Ammon's horn (tissue), 1 donor: ENCODE measurements at places on chromosomes 4 and X.

DNA sequence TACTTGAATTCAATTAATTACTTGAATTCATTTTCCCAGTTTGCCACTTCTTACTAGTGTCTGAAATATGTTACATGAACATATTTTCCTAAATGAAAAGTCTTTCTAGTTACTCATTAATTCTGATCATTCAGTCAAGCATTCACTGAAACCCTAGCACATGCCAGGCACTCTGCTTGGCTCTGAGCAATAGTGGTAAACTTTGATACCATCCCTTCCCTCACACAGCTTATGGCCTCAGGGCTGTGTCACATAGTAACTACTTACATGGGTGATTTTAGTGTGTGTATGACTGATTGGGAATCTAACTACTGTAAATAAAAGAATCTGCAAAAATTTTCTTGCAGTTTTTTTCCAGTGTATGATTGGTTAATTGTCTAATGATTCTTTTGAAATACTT is 32.7 kb downstream of the METAP1 start:
- no peak for DNase-seq

DNA sequence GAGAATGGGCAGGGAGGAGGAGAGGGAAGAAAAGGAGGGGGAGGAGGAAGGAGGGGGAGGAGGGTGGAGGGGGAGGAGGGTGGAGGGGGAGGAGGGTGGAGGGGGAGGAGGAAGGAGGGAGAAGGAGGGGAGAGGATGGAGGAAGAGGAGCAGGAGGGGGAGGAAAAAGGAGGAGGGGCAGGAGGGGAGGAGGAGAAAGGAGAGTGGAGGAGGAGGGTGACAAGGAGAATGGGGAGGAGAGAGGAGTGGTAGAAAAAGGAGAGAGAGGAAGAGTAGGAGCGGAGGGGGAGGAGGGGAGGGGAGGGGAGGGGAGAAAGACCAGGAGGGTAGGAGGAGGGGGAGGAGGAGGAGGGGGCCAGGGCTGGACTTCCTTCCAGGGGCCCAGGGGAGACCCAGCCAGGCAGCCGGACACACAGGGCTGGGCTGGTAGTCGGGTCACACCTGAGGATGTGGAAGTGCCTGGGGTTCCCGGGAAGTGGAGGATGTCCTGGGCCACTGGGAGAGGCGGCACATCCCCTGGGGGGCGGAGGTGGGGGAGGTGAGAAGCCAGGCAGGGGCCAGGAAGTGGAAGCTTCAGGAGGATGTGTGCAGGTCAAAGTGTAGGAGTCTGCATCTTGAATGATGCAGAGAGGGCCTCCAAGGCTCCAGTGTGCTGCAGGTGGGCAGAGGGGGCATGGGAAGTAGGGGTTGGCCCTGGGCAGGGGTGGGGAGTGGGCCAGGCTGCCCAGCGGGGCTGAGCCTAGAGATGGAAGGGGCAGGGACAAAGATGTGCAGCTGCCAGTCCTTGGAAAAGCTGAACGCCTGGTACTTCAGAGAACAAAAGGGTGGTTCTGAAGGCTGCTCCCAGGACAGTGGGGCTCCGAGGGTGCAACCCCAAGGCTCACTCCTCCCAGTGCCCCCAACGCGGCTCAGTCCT is 18.8 kb downstream of the IL3RA start:
- no peak for DNase-seq

DNA sequence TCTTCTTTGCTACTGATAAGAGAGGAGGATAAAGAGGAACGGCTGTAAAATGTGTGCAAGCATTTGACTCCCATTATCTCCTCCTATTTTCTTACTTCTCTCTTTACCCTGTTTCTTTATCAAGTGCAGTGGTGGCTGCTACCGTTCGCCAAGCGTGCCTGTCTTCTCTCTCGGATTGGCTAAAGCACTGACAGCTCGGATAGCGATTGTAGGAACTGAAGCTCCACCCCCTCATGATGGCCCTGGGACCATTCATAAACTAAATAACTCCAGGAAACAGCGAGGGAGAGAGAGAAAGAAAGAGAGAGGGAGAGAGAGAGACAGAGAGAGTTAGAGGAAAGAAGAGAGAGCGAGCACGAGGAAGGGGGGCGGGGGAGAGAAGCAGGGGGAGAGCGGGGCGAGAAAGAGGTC is 305 bp upstream of the MAB21L2 start:
- DNase-seq, result peak; percentile 12

DNA sequence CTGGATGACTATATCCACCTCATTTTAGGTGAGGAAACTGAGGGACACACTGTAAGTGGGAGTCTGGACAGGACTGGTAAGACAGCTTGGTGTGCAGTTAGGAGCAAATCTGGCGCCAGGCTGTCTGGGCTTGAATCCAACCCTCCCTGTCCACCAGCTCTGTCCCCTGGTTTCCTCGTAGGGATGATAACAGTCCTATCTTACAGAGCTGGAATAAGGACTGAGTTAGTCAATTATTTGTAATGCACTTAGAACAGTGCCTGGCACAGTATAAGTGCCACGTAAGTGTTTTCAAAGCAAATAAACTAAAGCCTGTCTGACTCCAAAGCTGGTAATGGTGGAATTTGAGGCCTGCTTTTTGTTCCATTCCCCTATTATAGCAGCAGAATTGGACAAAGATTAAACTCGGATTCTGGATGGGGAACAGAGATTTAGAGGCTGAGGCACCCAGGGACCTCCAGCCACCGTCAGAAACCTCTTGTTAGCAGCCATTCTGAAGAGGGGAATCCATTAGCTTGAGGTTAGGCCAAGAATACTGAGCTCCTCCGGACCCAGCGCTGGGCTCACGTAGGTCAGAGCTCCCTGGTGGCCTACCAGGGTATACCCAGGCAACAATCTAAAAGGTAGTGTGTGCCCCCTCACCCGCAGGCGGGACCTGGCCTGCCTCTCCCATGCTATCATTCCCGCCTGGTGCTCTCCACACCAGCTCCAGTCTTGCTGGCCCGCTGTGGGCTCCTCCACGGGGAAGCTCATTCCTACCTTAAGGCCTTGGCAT is 102.1 kb downstream of the UCHL1 start:
- no peak for DNase-seq

DNA sequence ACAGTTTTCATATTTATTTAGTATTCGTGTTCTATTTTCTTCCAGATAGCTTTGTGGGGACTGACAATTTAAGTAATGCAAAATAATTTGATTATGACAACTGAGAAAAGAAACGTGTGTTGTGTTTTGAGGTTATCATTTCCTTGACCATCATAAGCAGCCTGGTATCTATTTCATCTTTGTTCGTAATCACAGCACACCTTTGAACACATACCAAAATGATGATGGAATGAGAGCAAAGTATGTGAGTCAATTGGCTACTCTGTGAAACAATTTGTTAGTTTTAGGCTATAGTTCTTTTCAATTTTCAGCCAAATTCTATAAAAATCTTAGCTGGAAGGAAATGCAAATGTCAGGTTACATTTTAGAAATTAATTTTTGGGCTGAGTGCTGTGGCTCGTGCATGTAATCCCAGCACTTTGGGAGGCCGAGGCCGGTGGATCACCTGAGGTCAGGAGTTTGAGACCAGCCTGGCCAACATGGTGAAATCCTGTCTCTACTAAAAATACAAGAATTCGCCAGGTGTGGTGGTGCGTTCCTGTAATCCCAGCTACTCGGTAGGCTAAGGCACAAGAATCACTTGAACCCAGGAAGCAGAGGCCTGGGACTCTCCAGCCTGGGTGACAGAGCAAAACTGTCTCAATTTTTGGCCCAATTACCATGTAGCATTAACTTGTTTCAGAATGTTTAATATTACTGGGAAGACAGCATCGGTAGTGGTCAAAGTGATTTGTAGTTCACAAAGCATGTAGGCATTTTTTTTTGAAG is 1.1 kb upstream of the DUSP21 start:
- DNase-seq, result no peak

DNA sequence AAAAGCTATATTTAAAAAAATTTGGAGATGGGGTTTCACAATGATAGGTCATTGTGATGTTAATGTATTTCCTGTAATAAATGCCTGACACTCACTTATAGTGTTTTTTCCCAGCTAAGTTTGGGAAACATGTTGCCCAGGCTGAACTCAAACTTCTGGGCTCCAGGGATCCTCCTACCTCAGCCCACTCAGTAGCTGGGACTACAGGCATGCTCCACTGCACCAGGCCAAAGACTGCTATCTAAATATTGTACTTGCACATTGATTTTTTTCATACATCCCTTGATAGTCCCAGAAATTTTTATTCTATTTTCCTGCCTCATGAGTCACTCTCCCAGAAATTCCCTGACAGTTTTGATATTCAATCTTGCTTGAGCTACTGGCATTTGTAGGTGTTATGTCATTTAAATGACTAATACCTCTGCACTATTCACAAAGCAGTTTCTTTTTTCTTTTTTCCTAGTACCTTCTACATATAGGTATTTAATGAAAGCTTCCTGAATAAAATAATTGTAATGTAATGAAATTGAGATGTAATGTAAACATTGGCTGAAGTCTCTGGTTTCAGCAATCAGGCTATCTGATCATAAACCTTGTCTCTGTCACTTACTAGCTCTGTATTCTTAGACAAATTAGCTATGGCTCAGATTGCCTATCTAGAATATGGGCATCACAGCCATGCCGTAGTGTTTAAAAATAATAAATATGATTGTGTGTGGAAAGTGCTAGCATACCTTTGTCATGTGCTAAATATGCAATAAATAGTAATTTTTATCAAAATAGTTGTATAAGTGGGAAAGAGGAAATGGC is 1973.0 kb upstream of the AGA start:
- DNase-seq, result no peak

- peak; percentile 64 for DNase-seq
Measured at GRCh38 chrX:152817078-152817764, 13.3 kb downstream of the CETN2 start.

GRCh38 chrX:290476-291166 is 9.4 kb downstream of the PLCXD1 start:
- DNase-seq, result no peak

DNA sequence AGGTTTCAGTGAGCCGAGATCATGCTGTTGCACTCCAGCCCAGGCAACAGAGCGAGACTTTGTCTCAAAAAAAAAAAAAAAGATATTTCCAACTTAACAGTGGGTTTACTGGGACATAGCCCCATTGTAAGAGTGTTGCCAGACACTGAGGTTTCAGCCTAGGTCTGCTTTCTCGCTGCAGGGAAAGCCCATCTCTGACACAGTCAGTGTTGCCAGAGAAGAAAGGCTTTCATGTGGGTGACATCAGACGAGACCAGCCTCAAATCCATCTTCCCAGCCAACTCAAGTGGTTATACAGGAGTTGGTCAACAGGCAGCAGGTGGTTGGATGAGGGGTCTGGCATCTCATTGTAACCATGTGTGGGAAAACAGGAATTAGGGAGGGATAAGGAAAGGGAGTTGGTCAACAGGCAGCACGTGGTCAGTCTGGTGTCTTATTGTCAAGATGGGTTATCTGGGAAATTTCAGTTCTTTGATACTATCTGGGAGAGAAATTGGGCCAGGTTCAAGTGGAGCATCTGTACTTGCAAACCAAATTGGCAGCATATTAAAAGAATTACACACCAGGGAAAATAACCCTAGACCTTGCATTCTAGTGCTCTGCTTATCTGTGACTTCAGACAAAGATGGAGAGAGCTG is 41.1 kb downstream of the NELFA start:
- DNase-seq, result no peak

- DNase-seq, result no peak
Measured at GRCh38 chr4:31362756-31363155, 642.6 kb downstream of the PCDH7 start.

DNA sequence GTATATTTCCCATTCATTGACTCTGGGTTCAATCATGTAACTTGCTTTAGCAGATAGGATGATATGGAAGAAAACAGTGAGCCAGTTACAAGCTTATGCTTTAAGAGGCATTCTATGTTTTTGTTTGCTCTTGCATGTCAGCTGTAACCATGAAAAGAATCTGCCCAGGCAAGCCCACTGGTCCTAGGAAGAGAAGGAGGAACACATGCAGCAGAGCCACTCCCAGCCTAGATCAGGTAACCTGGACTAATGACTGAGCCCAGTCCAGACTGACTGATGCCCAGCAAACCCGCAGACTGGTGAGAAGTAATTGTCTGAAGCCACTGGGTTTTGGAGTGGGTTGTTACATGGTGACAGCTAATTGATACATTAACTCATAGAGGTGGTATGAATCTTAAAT is 167.9 kb downstream of the COL4A6 start:
- no peak for DNase-seq

GRCh38 chr4:75015627-75016026 is 82.7 kb downstream of the PARM1 start:
- no peak for DNase-seq

- no peak for DNase-seq
Measured at GRCh38 chr4:124640022-124640730, 72.4 kb downstream of the ANKRD50 start.

DNA sequence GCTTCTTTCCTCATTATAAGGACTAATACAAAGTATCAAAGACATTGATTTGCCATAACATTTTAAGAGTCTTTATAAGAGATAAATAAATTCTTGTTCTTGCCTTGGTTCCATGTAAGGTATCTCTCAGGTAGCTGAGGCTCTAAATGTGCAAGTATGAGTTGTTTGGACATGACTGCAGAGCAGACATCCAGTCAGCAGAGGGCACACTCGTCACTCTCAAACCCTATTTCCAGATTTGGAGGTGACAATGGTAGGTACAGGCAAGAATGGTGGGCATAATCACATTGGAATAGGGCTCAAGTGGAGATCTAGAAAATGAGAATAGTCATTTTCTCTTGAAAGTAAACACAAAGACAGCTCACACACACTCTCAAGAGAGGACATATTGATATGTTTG is 133.3 kb upstream of the ZIC3 start:
- DNase-seq, result peak; percentile 12

- DNase-seq, result peak; percentile 40
Measured at GRCh38 chr4:142940425-142941330, 94.6 kb upstream of the INPP4B start.

GRCh38 chrX:142428916-142429315 is 223.8 kb upstream of the MAGEC2 start:
- DNase-seq, result no peak

DNA sequence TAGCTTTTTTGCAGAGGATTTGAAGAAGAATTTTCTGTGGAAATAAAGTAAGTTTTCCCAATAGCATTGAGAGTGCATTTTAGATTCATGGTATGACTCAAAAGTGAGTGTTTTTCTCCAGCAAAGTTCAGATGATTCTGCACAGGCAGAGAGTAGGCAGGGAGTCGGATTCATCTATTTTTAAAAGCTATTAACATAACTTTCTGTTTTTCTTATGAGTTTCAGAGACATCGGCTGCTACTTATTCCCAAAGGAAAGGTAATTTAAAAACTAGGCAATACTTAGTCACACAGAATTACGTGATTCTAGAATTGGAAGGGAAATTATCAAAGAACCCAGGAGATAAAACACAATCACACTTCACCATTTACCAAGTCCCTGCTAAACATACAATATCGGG is 4.4 kb downstream of the CCDC110 start:
- DNase-seq, result no peak
